ENCODE measurements at places on chromosomes 1 and 21.

DNA sequence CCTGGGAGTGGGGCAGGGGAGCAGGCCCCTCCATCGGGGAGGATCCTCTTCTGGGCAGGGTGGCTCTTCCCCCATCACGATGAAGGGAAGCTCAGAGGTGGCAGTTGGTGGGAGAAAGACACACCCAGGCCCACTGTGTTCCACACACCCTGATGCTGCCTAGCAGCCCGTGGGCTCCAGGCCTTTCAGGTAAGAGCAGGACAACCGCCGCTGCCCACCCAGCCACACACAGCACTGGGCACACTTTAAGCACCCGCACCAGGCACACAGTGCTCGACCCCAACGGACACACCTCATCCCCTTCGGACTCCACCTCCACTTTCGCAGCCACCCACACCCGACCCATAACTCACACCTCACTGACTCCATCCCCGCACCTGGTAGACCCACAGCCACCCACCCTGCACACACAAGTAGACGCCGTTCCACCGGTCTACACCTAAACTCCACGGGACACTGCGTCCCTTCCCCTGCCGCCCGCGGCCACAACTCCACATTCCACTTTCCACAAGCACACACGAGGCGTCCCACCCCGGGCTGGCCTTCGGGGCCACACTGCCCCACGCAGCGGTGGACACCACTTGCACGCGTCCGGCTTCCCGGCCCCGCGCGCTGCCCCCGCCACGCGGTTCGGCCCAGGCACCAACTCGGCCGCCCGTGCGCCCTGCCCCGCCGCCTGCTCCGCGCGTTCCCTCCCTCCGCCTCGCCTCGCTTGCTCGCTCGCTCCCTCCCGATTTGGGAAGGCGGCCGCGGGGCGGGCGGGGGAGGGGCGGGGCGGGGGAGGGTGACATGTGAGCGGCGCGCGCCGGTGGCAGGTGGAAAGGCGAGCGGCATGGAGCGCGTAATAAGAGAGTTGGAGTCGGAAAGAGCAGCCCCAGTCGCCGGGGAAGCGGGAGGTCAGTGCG, at the start of gene KCNQ4:
Gene KCNQ4 (plus strand): TSS at position 787 of the 905 bp plus-strand sequence. CDS start 307 bp downstream, outside the sequence.
- no peaks in the 10 kb centered on the region for H3K27me3 ChIP-seq
- no peaks in the 10 kb centered on the region for H3K4me1 ChIP-seq
- H3K27ac ChIP-seq, result peak within 1 kb of the TSS; percentile 70
- no peak for DNase-seq

- H3K36me3 ChIP-seq, result no peaks in the 10 kb centered on the region
- peak; percentile 54 for DNase-seq
- no peak overlapping the region for H3K4me3 ChIP-seq
- H3K27me3 ChIP-seq, result no peaks in the 10 kb centered on the region
- H3K27ac ChIP-seq, result no peak overlapping the region
Observed at GRCh38 chr1:179824265-179824664, 53.3 kb downstream of the TOR1AIP2 start.

GRCh38 chr1:2022063-2022770, 3.1 kb downstream of the GABRD start:
- no peaks in the 10 kb centered on the region for H3K36me3 ChIP-seq
- H3K4me3 ChIP-seq, result no peak overlapping the region
- H3K4me1 ChIP-seq, result no peaks in the 10 kb centered on the region
- DNase-seq, result no peak
- no peak overlapping the region for H3K27ac ChIP-seq
- peaks cover 5% of the 10 kb centered on the region for H3K27me3 ChIP-seq

GRCh38 chr1:51945591-51945990, 44.9 kb downstream of the RAB3B start:
- no peak overlapping the region for H3K27ac ChIP-seq
- H3K4me3 ChIP-seq, result no peak overlapping the region
- H3K36me3 ChIP-seq, result no peaks in the 10 kb centered on the region
- no peaks in the 10 kb centered on the region for H3K4me1 ChIP-seq
- H3K27me3 ChIP-seq, result no peaks in the 10 kb centered on the region

GRCh38 chr1:229170778-229171505, 100.0 kb upstream of the RAB4A start:
- no peaks in the 10 kb centered on the region for H3K4me1 ChIP-seq
- no peak for DNase-seq
- no peaks in the 10 kb centered on the region for H3K27me3 ChIP-seq

DNA sequence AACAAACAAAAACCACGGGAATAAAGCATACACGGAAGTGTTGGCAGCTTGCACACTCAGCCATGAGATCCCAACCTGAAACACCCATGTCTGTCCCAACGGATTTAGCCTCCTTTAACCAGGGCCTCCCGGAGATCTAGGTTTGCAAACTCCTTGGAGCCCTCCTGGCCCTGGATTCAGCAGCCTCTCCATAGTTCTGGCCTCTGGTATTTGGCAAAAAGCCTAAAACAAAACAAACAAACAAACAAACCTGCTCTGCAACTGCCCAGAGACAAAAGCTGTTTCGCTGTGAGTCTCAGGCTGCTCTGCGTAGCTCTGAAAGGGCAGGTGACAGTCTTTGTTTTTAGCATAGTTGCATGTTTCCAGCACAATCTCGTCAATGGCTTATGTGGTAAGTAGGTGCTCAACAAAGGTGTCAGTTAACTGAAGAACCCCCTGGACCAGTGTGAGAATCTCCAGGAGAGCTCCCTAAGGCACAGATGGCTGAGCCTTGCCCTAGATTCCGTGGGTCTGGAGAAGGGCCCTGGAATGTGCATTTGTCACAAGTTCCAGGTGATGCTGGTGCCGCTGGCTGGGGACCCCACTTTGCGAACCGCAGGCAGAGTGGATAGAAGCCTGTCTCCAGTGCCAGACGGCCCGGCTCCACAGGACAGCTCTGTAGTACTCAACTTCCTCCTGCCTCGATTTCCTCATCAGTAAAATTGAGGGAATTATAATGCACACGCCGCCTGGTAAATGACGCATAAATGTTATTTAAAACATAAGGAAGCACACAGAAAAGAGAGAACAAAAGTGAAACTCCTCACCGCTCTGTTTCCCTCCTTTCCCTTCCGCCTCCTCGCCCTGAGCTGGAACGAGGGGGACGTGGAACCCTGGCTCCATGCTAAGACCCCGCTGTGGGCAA, 86.2 kb downstream of the RIPK4 start:
- DNase-seq, result no peak
- no peaks in the 10 kb centered on the region for H3K36me3 ChIP-seq
- peaks cover 13% of the 10 kb centered on the region for H3K4me1 ChIP-seq
- no peak overlapping the region for H3K27ac ChIP-seq
- H3K4me3 ChIP-seq, result no peak overlapping the region
- H3K27me3 ChIP-seq, result no peaks in the 10 kb centered on the region

DNA sequence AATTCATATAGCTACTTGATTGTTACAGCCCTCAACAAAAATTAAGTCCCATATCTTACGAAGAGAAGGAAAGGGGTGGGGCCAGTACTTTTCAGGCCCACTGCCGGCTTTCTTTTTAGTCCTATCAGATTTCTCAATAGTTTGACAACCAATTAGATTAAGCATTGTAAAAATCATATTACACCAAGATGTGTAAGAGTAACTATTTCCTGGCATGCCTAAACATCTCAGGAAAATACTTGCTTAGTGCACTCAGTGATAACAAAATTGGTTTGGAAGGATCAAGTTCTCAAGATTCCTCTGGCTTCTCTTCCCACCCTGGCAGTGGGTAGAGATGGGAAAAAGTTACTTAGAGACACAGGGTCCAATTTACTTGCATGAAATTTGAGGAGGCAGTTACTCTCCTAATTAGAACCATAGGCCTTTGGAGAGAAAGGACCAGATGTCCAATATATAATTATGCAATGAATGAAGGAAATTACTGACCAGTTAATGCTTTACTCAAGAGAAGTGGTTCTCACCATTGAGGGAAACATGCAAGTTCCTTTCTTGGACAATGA, 30.1 kb downstream of the STPG1 start:
- H3K4me3 ChIP-seq, result no peak overlapping the region
- peak; percentile 23 for DNase-seq
- no peaks in the 10 kb centered on the region for H3K4me1 ChIP-seq
- no peak overlapping the region for H3K27ac ChIP-seq
- no peaks in the 10 kb centered on the region for H3K27me3 ChIP-seq

DNA sequence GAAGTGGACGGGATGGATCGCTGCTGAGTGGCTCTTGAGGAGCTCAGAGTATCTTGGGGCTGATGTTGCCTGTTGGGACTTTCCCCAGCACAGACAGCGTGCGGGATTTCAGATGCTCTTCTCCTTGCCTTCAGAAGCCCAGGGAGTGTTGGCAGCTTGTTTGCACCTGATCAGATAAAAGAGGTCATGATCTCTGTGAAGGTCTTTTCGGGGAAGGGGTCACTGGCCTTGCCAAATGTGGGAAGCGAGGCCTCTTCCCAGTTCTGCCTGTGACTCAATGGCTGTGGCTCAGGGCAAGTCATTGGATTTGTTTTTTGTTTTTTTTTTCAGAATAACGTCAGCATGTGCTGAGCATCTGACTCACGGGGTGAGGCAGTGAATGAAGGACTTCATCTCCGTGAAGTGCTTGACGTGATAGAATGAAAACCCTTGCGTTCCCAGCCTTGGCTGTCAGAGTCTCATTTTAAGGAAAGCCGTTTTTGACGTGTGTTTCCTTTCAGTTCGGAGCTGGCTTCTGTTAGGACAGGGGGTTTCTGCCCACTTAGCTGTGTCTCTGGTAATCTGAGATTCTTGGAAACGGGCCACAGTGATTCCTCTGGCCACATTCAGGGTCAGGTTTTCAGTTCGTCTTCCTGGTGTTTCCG, 46.7 kb downstream of the GALNT2 start:
- peak overlapping the region; percentile 71 for H3K27ac ChIP-seq
- H3K27me3 ChIP-seq, result no peaks in the 10 kb centered on the region
- H3K4me3 ChIP-seq, result peak overlapping the region; percentile 8
- peaks cover 9% of the 10 kb centered on the region for H3K36me3 ChIP-seq
- DNase-seq, result peak; percentile 80

DNA sequence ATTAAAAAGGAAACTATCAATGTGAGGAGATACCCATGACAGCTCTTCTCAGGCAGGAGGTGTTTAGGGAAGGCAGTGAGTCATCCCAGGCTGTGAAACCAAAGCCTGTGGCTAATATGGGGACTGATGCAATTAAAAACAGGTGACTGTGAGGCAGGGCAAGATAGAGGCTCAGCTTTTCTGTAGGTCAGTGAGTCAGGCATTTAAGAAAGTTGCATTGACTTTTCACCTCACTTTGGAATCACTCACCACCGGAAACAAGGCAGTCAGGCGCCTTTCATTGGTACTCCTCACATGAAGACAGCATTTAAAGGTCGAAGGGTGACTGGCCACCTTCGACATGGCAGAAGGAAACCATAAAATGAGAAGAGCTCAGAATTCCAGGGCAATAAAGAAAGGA, 54.5 kb downstream of the PAPPA2 start:
- H3K4me3 ChIP-seq, result no peak overlapping the region
- H3K27ac ChIP-seq, result no peak overlapping the region

DNA sequence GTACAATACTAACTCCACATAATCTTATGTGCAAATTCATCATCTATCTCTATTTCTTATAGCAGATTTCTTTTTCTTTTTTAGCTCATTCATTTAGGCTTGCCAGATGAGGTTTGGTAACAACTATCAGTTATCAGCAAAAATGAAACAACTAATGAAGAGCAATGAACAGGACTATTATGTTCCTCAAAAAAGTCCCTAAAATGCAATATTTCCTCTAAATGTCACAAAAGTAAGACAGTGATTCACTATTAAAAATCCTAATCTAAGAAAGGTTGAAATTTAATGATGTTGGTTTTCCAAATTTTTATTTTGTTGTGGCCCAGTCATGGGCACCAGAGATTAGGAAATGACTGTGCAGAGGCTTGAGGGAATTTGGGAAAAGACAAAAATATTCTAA, 135.3 kb downstream of the PPIAL4G start:
- H3K27me3 ChIP-seq, result peaks cover 4% of the 10 kb centered on the region
- no peaks in the 10 kb centered on the region for H3K4me1 ChIP-seq
- H3K27ac ChIP-seq, result no peak overlapping the region
- no peak for DNase-seq
- no peaks in the 10 kb centered on the region for H3K36me3 ChIP-seq

- no peak for DNase-seq
- H3K27me3 ChIP-seq, result no peaks in the 10 kb centered on the region
- H3K36me3 ChIP-seq, result peaks cover 47% of the 10 kb centered on the region
- H3K4me1 ChIP-seq, result peaks cover 38% of the 10 kb centered on the region
- H3K4me3 ChIP-seq, result no peak overlapping the region
- peak overlapping the region; percentile 66 for H3K27ac ChIP-seq
Observed at GRCh38 chr1:46298387-46298786, 5.0 kb downstream of the LRRC41 start.

DNA sequence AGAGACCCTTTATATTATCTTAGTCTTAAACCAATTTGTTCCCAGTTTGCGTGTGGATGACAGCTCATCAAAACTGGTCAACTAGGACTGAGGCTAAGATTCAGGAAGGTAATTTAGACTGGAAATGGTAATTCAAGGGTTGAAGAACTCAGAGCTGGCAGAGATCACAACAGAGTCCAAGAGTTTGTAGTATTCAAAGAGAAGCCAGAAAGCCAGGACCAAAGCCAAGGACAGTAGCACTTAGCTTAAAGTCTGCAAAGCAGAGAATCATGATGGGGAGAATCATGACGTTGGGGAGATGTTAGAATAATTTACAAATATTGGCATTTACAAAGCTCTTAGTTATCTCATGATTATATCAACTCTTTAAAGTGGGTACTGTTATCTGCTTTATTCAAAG, 32.6 kb downstream of the RNF11 start:
- H3K27me3 ChIP-seq, result no peaks in the 10 kb centered on the region
- no peak overlapping the region for H3K4me3 ChIP-seq
- peaks cover 52% of the 10 kb centered on the region for H3K4me1 ChIP-seq
- peaks cover 10% of the 10 kb centered on the region for H3K36me3 ChIP-seq

GRCh38 chr1:244450597-244451538, 841 bp downstream of the ADSS2 start:
- no peaks in the 10 kb centered on the region for H3K36me3 ChIP-seq
- peak overlapping the region; percentile 92 for H3K27ac ChIP-seq
- H3K4me3 ChIP-seq, result peak overlapping the region; percentile 60
- DNase-seq, result peak; percentile 63
- H3K27me3 ChIP-seq, result no peaks in the 10 kb centered on the region

- H3K27ac ChIP-seq, result peak overlapping the region; percentile 75
- H3K4me1 ChIP-seq, result peaks cover 23% of the 10 kb centered on the region
- no peaks in the 10 kb centered on the region for H3K36me3 ChIP-seq
- peak; percentile 78 for DNase-seq
Observed at GRCh38 chr1:205976708-205977401, 26.3 kb downstream of the RAB7B start.

GRCh38 chr1:94726981-94727685, 93.0 kb upstream of the SLC44A3 start:
- H3K4me1 ChIP-seq, result peaks cover 12% of the 10 kb centered on the region
- no peak overlapping the region for H3K4me3 ChIP-seq
- DNase-seq, result no peak
- H3K27ac ChIP-seq, result no peak overlapping the region
- no peaks in the 10 kb centered on the region for H3K36me3 ChIP-seq

DNA sequence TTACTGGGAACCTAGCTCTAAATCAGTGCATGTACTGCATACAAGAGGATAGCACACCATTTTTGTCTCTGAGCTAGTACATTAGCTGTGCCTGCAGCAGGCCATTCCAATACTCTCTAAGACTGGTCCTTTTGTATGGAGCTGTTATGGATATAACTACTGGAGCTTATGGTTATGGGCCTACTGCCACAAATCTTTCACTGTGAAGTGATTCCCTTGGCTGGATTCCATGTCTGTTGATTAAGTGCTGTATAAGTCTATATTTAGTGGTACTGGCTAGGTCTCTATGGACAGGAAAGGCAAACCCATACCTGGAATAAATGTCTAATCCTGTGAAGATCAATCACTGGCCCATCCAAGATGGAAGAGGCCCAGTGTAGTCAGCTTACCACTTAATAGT, 12.0 kb downstream of the ZFYVE9 start:
- no peak overlapping the region for H3K27ac ChIP-seq
- DNase-seq, result no peak
- H3K4me3 ChIP-seq, result no peak overlapping the region
- H3K27me3 ChIP-seq, result no peaks in the 10 kb centered on the region

- H3K27me3 ChIP-seq, result no peaks in the 10 kb centered on the region
- H3K4me3 ChIP-seq, result no peak overlapping the region
- no peaks in the 10 kb centered on the region for H3K36me3 ChIP-seq
- no peaks in the 10 kb centered on the region for H3K4me1 ChIP-seq
- H3K27ac ChIP-seq, result no peak overlapping the region
Observed at GRCh38 chr21:17495680-17496079, 17.2 kb upstream of the CXADR start.
